Putamen (tissue), 1 donor: ENCODE measurements at places on chromosomes 2 and 18.

DNA sequence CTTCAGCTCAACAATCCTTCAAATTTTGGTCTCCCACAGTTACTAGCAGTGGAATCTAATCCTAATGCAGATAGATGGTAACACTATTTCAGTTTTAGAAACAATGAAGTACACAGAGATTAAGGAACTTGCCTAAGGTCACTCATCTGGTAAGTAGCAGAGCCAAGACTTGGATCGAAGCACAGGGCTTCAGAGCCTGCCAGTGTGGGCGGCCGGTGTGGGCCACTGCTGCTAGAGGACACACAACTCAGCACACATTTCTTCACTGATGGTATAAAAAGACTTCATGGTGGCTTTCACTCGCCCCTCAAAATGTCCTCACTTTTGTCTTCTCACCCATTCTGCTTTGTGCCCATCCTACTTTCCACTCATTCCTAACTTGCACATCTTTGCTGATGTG is 11.1 kb downstream of the C2orf74 start:
- no peak for DNase-seq

GRCh38 chr2:240620859-240621258 is 4.4 kb upstream of the GPR35 start:
- DNase-seq, result no peak

DNA sequence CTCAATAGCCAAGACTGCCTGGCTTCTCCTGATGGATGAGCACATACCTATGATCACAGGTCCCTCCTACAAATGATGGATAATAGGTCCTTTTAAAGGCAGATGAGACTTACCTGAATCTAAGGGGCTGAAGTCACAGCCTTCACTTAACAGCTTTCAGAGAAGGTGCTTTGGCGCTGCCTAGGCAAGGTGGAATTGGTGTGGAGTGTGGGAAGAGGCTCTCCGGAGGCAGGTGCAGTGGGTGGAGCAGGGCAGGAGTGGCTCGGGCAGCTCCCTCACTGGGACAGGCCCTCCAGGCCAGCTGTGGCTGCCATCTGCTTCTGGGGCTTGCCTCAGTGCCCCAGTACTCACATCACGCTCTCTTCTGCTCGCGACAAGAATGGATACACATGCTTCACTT is 99.0 kb upstream of the TPO start:
- DNase-seq, result no peak

DNA sequence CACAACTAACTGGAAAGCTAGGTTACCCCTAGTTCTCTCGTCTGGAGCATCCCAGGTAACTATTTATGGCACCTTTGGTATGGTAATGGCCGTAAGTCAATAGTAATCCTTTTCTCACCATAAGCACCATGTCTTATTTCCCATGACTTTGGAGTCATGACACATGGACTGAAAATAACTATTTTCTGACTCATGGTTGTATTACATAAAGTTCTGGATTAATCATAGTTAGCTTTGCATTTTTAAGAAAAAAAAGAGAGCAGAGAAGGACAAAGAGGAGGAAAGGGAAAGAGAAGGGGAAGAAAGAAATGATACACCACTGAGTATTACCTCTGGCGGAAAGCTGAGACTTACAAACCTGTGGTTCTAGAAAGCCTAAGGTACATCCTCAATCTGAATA is 99.3 kb downstream of the BIN1 start:
- DNase-seq, result peak; percentile 13

DNA sequence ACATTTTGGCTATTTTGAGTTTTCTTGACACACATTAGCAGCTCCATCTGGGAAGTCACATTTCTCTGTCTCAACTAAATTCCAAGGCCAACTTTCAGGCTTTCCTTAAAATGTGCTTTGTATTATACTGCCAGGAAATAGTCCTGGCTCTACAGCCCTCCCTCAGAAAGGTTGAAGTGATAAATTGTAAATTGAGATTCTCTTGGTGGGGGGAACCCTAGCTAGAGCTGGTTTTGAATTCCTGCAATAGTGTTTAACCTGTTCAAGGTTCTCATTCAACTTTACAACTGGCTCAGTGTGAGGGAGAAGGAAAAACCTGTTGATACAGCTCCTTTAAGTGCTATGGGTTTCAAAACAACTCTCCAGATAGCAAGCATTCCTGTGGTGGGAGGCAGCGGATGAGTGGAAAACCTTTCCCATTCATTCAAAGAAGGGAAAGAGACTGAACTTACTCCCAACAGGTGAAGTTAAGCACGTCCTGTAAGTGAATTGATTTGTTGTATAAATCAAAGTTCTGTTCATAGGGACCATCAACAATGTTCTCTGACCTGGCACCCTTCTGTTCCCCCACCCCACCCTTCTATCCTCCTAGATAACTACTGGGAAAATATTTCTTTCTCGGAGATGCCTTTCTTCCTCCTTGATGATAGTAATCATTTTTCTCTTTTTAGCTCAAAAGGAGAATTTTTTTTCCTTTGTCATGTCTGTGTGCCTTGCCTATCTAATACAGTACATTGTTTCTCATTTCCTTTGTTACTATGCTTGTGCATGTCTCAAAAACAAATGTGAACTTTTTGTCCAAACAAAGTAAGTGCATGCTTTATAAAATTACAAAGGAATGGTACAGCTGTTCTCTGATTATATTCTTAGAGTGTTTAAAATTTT is 44.2 kb upstream of the SLC39A10 start:
- DNase-seq, result no peak

DNA sequence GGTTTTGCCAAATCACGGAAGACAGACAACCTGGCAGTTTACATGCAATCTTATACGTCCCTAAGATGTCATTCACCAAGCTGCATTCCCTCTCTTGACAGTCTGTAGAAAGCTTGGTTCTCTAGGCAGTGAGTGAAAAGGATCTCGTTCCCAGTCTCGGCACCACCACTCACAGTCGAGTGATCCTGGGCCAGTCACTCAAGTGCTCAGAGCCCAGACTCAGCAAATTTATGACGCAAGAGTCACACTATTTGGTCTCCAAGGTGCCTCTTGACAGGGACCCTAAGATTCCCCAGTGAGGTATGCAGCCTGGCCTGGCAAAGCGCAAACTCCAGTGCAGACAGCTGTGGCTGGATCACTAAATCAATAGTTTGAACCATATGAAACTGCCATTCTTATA is 77.9 kb downstream of the EIPR1 start:
- DNase-seq, result no peak

DNA sequence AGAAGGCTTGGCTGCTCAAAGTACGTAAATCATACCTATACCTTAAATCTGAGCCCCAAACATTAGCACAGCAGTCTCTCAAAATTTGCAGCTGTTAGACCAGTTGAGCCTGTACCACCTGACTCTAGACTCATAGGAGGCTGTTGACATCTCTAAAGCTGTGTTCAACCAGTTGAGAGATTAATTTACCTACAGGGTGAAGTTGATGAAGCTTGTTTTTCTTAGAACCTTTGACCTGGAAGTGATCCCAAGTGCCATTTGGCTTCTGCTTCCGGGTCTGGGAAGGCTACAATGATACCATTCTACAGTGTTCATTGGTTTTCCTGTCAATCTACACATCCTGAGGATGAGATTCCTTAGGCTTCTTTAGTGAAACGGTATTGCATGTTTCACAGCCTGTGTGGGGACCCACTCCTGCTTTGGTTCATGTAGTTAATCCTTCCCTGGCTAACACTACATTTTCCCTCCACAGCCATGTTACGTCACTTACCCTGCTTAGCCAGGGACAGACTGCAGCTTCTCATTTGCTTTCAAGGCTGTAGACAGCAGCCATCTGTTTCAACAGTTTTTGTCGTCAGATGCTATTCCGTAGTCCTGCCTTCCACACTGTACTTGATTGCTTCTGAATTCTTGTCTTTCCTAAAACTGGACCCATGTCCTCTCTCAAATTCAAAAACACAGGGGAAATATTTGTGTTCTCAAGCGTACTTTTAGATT is 4.7 kb upstream of the IL1RL2 start:
- no peak for DNase-seq

GRCh38 chr2:240467149-240467642 is 31.7 kb downstream of the GPC1 start:
- DNase-seq, result no peak

GRCh38 chr2:8767324-8767723 is 70.1 kb downstream of the KIDINS220 start:
- DNase-seq, result no peak

DNA sequence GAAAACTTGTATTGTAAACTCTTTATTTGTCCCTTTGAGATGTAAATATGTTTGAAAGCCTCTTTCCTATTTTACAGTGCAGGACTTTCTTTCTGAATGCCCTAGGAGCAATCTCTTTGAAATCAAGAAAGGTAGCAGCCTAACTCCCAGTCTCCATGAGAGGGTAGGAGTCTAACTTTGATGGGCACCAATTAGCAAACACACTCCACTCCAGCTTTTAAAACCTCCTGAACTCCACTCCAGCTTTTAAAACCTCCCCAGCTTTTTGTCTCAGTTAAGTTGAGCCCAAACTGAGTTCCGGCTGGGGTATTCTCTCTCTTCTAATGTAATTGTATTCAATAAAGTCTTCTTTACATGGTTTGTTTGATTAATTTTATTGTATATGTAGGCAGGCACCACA is 493.7 kb upstream of the CDH7 start:
- DNase-seq, result no peak

DNA sequence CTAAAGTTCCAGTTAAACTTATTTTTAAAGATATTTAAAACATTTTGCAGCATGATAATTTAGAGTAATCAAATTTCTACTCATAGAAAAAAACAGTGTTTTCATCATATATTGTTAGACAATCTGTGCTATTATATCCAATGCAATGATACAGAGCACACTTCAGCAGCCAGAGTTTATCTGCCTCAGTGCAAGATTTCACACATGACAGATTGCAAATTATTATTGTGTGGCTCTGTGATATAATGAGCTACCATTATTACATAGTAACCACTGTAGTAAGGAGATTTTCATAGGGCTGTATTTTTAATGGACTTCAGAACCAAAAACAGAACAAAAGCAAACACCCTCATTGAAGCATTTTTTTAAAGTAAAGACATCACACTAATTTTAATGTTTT is 762.4 kb downstream of the DSC3 start:
- DNase-seq, result no peak

- DNase-seq, result no peak
These were observed 18.6 kb upstream of the MBP start for GRCh38 chr18:77151033-77151771.

DNA sequence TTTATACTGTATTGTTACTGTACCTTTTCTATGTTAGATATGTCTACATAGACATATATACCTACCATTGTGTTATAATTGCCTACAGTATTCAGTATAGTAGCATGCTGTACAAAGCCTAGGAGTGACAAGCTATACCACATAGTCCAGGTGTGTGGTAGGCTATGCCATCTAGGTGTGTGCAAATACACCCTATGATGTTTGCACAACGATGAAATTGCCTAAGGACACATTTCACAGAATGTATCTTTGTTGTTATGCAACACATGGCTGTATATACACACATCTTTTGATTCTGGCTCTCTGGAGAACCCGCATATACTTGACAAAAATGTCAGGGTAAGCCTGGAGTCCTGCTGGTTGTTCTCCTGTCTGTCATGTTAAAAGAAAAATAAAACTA is 85.1 kb downstream of the BCL2L11 start:
- DNase-seq, result no peak

GRCh38 chr18:76808561-76808960 is 13.8 kb upstream of the ZNF236 start:
- DNase-seq, result no peak

DNA sequence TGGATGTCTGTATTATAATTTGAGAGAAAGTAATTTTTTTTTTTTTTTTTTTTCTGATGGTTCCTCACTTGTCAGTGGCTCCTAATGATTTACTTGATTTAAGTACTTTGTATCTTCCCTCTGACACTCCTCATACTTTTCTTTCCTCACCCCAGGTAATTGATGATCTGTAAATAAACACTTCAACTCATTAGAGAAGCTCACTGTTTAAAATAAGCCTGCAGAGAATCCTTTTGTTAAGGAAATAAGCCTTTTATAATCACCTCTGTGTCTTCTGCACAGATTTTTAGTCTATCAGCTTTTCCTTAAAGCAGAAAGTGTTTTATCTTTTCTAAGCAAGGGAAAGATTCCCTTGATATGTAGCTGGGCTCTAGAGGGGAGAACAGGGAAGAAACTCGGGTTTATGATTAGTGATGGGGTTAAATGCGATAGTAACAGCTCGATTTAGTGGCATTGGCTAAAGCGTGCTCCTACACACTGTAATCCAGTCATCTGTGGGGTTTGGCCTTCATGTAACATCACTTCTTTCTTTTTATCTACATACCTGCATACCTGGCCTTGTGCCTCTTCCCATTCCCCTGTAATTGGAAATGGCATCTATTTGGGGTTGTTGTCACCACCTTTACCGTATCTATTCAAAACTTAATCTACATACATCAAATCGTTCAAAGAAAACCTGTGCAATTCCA is 60.1 kb upstream of the LRRTM1 start:
- no peak for DNase-seq

- DNase-seq, result no peak
These were observed 73.0 kb upstream of the RIOK3 start for GRCh38 chr18:23380001-23380550.

DNA sequence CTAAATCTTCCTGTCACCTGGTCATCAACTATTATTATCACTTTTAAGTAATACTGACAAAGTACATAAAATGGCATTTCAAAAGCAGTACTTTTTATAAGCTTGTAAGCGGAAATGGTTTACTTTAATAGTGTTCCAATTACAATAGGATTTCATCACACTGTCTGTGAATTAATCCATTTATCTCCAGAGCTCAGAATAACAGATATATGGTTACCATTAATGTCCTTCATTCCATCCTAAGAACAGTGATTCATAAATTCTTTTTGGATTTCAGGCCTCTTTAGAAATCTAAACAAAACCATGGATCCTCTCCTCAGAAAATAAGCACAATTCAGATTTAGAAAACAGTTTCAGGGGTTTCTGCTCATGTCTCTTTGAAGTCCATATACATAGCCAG is 68.4 kb downstream of the PID1 start:
- DNase-seq, result no peak

GRCh38 chr2:1499033-1499795 is 86.0 kb downstream of the TPO start:
- DNase-seq, result no peak

DNA sequence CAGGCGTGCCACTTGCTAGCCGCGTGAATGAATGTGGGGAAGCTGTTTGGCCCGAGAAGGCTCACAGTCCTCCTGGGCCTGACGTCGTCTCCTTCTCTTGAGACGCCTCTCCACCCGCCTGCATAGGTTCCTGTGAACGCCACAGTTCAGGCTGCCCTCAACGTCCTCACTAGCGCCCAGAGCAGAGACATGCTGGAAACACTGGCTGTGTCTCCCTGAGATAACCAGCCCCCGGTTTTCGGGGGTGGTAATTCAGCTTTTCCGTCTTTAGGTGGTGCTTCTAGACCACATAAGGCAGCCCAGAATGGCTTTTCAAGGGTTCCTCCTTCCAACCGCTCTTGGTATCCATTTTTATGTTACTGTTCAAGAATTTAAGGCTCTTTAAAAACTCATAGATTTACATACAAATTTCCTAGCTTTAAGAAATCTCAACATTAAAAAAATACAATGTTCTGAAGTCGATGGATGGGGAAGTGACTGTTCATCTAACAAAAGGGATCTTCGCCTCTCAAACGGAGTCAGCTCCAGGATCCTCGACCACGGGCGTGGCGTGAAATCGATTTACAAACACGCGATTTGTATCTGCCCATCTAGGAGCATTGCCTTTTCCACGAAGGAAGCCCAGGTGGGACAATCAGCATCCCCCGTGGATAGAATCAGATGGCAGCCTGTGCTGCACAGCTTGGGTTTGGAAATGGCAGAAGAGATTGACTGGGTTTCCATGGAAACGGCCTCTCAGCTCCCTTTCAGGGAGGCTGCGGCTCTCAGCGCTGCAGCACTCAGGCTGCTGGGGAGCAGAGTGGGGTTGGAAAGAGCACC is 110.6 kb upstream of the PXDN start:
- peak; percentile 80 for DNase-seq

- no peak for DNase-seq
These were observed 36.1 kb upstream of the TWIST2 start for GRCh38 chr2:238811759-238812158.
